ENCODE measurements at places on chromosomes 2 and 18. TPM values are rescaled to one million over a fixed set of nuclear protein-coding genes. Genes with fewer than 3 reads are reported as not detected.

- no peak for DNase-seq
Observed at GRCh38 chr18:3151399-3152264, 68.1 kb downstream of the MYOM1 start.

- no peak for DNase-seq
Observed at GRCh38 chr2:54949431-54949830, 100.8 kb downstream of the RTN4 start.

The SSB gene
- total RNA-seq, result 67.9 TPM

GRCh38 chr2:236859908-236860307 lies 225.8 kb upstream of the COPS8 start:
- DNase-seq, result no peak

DNA sequence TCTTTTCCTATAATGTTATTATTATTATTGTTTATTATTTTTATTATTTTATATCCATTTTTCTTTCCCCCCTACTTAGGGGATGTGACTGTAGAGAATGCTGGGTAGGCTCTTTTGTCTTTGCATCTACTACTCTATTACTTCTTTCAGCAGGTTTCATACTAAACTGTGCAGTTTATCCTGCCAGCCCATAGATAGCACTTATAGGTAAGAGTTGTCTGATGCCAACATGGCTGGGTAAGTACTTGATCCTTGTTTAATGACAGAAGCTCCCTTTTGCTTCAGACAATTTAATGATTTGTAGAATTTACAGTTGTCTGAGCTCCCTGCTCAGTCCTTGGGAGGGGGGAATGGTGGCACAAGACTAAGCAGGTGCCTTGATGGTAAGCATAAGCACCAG lies 262.9 kb upstream of the CDH2 start:
- no peak for DNase-seq

DNA sequence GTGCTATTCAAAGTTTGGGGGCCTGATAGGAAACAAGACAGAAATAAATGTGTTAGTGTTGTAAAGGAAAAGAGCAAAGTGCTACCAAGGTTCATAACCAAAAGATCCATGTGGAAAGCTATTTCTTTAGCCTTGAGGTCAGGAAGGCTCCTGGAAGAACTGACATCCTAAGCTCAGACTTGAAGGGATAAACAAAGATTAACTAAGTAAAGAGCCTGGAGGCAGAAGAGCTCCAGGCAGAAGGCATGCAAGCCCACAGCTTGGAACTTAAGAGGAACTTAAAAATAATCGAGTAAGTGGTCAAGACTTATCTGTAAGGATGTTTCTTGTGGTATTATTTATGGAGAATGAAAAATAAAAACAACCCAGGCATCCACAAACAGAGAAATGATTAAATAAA lies 245.0 kb upstream of the MGAT5 start:
- no peak for DNase-seq

The SOCS6 gene
- total RNA-seq, result 29.9 TPM

- no peak for DNase-seq
Observed at GRCh38 chr2:239263669-239264491, 136.9 kb downstream of the HDAC4 start.

Data from mucosa of gallbladder (tissue), 1 donor.